ENCODE measurements at places on chromosomes 16 and 17. TPM values are rescaled to one million over a fixed set of nuclear protein-coding genes. Genes with fewer than 3 reads are reported as not detected.

PIMREG gene
- not detected for total RNA-seq

CDH11 gene
- 53.6 TPM for total RNA-seq

GINS2 gene
- 0.54 TPM for total RNA-seq

EVPL gene
- total RNA-seq = 4.4 TPM

RPL19 gene
- 2,200 TPM for total RNA-seq

RGS11 gene
- total RNA-seq = 11.5 TPM

CDRT4 gene
- total RNA-seq = 5.5 TPM

ZNF276 gene
- 17.2 TPM for total RNA-seq

SLC12A4 gene
- total RNA-seq = 54.7 TPM

KRTAP3-1 gene
- not detected for total RNA-seq

EXOC3L1 gene
- 1.6 TPM for total RNA-seq

ODAD4 gene
- 0.19 TPM for total RNA-seq

KCTD13 gene
- 12.0 TPM for total RNA-seq

TUBB3 gene
- total RNA-seq = 10.3 TPM

GCGR gene
- total RNA-seq = 0.47 TPM

C16orf74 gene
- total RNA-seq = 1.9 TPM

ZP2 gene
- not detected for total RNA-seq

TM4SF5 gene
- not detected for total RNA-seq

BAIAP3 gene
- total RNA-seq = 14.2 TPM

SLC43A2 gene
- total RNA-seq = 16.8 TPM

ANTKMT gene
- 34.6 TPM for total RNA-seq

ST6GALNAC1 gene
- total RNA-seq = 0.47 TPM

IL32 gene
- 39.0 TPM for total RNA-seq

KRT222 gene
- 1.2 TPM for total RNA-seq

NUDT7 gene
- total RNA-seq = 7.3 TPM

CCL8 gene
- not detected for total RNA-seq

FAM83G gene
- total RNA-seq = 6.7 TPM
